Stimulated activated effector memory CD8-positive, alpha-beta T cell treated with anti-CD3 and anti-CD28 coated beads, Interleukin-12 subunit alpha, Interleukin-12 subunit beta, amount 100 ng/mL, for 72 hours (primary cell): ENCODE measurements at places on chromosomes 2 and 18.

DNA sequence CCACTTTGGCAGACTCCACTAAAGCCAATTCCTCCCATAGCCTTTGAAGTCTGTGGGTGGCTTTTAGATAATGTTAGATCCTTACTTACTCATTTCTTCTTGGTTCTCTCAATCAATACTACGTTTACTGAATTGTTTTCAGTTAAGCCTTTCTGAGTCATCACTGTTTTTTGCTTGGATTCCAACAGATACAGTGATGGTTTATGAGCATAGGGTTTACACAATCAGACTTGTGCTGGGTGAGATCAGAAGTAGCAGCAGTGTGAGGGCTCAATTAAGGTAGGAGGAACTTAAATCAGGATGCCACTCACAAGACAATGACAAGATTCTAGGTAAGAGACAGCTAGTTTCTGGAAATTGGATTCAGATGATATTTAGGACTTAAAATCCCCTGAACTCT, 297.7 kb upstream of the DOK6 start:
- no peak for DNase-seq

GRCh38 chr2:240946046-240946445, 39.9 kb downstream of the CROCC2 start:
- DNase-seq = no peak

DNA sequence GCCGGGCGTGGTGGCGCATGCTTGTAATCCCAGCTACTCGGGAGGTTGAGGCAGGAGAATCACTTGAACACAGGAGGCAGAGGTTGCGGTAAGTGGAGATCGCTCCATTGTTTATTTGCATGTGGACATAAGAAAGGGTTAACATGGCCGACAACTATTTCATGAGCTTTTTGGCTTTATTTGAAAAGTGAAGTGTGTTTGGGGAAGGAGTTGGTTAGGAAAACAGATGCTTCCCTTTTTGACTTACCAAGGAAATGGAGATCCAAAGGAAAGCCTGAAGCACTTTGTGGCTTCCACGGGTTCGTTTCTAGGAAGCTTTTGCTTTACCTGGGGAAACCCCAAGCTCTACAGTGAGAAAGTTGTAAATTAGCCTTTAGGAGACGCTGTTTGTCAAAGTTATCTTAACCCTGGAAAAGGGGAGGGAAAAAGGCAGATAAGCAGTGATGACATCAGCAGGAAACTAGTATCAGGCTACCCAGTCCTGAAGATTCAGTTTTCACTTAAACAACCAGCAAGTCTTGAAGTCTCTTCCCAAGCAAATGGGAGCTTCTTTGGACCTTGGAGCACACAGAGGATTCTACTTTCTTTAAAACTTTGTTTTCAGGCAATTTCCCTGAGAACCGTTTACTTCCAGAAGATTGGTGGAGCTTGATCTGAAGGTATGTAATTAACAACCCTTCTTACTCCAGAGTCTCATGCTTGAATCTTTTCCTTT, at the start of gene CASP10:
Gene CASP10, plus strand, starts transcription at position 492 of the 715 bp plus-strand sequence. CDS start 2,637 bp downstream, outside the sequence.
- DNase-seq = no peak

DNA sequence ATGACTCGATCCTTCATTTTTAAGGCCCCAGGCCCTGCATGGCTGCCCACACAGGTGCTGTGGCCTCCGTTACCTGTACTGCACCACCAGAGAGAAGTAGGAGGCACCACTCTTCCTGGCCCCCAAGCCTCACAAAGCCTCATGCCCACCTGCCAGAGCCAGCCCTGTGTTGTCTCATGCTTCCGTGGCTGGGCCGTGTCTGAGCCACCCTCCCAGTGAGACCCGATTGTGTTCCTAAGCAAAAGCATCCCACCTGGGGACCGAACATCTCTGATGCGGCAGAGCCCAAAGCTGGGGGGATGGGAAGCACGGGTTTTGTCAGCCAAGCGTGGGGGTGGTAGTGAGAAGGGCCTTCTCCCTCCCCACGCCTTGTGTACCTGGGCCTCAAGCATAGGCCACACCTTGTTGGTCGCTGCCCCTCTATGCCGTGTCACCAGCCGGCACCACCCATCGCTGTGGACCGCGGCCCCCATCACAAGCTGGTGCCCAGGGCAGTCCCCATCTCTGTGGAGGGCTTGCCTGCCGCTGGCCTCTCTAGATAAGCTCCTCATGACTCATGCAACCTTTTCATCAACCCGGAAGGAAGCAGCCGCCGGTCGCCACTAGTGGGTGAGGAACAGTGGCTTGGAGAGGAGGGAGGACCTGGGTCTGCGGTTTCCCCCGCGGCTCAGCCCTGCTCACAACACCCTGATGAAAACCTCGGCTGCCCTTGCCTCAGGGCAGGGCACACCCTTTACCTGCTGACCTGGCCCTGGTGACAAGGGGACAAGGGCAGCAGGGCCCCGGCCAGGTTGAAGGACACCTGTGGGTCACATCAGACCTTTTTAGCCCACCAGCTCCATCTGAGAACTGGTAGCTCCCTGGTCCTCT, 2.7 kb upstream of the RNPEPL1 start:
- DNase-seq = peak; percentile 95

DNA sequence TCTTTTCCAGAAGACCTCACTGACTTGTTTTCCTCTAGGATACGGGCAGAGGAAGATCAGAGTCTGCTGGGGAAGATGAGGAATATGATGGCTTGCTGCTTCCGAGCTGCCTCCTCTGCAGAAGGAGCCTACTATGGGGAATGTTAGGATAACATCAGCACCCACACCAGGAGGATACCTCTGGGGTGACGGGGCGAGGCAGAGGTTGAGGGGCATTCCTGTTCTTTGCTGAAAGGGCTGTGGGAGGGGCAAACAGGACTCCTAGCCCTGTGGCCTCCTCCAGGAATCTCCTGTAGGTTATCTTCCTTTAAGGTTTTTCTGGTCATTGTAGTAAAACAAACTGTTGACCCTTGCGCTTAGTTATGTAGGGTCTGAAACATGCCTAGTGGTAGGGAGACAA, 102.5 kb downstream of the CRIM1 start:
- DNase-seq = no peak

DNA sequence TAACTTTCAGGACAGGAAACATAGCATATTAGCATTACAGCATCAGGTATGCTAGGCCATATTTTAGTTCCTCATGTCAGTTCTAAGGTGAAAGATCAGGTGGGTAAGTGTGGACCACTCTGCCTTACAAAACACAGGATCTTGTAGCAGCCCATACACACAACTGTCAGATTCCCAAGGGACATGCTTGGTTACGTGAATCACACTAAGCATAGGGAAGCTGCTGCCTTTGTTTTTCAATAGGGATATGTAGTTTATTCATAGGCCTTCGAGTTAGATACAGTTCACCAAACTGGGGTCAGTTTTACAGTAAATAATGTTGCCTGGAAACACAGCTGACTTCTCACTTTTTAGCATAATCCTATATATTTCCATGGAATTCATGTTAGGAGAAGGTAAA, 116.1 kb upstream of the OTX1 start:
- no peak for DNase-seq

GRCh38 chr2:172087207-172087779, 2.0 kb downstream of the DLX1 start:
- DNase-seq = no peak

DNA sequence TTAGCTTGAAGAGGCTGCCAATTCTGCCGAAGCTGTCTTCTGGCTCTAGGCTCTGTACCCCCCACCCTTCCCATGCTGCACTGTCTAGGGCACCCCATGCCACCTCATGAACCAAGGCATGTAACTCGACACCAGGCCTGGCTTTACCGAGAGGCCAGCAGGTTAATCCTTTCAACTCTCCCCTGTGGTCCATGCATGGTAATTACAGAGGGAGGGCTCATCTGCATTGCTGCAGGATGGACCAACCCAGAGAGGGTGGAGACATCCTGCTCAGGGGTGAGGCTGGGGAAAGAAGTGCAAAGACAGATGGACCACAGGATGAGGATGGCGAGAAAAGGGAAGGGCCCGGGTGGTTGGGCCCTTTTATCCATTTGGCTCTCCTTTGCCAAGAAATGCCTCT, 65.8 kb downstream of the KCTD1 start:
- no peak for DNase-seq

GRCh38 chr2:70085711-70086277, 1.5 kb upstream of the PCBP1 start:
- no peak for DNase-seq

DNA sequence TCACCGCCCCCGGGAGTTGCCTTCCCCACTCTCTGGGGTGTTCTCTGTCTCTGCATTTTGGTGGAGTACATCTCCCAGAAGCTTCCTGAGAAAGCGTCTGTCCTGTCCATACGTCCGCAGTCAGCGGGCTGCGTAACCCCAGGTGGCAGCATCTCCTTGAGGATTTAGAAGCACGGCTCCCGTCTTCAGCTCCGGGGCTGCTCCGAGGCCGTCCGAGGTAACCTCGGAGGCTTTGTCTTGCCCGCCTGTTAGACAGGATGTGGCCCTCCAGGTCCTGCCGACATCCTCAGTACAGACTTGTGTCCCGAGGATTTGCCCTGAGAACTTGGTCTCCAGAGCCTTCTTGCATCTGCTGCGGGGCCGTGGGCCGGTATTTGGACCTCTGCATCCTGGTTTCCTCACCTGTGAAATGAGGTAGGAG, 58.4 kb downstream of the CTDP1 start:
- no peak for DNase-seq

GRCh38 chr2:12441750-12442475, 274.8 kb upstream of the TRIB2 start:
- DNase-seq = no peak

DNA sequence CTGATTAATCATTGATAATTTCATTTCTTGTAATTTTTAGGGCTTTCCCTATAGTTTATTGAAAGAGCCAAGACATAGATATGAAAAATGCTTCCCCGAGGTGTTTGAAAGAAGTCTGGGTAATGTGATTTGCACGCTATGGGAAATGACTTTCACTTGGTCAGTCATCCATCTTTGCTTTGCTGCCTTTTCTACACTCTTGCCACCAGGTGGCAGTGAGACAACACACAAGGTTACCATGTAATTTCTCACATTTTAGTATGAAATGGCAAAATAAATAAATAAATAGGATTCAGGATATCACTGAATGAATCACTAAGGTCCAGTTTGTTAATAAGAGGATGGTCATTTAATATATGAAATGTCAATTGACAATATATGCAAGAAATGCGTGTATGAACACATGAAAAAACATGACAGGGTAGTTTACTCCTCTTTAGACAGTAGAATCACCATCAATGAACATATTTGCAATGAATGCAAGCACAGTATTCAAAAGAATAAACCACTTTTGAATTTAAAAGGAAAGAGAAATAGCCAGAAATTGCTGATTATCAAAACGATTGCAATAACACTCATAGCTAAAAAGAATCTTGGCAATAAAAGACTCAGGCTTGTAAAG, 52.2 kb upstream of the KCNH7 start:
- no peak for DNase-seq

DNA sequence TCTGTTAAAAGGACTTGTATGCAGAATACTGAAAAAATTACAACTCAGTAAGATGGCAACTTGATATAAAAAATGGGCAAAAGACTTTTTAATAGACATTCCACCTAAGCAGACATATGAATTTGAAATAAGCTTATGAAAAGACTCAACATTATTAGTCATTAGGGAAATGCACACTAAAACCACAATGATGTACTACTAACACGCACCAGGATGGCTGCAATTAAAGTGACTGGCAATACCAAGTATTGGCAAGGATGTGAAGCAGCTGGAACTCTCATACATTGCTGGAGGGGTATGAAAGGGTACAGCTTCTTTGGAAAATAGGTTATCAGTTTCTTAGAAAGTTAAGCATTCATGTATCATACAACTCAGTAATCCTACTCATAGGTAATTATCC, 3.2 kb upstream of the ENOSF1 start:
- DNase-seq = no peak

- DNase-seq = peak; percentile 63
Measured at GRCh38 chr18:2970772-2971659, 41.9 kb downstream of the LPIN2 start.

DNA sequence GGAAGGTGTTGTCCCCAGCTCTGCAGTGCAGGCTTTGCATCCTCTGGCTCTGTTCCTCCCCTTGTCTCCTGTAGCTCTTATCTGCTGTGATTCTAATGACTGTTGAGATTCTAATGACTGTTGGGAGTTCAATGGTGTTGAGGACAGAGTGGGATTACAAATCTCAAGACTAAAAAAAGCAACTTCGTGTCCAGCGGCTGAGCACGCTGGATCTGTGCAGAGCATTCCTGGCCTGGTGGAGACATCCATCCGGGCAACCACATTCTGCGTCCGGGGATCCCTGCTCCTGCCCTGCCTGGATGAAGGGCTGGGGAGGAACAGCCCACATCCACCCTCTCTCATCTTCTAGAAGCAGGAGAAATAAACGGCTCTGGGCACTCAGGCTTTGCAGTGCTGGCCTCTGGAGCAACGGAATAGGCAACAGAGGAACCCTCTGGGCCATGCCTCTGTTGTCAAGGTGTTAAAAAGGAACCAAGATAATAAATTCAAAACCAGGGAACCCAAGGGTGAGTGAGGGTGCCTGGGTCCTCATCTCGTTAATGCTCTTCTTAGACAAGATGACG, 106.7 kb upstream of the ASB18 start:
- no peak for DNase-seq

DNA sequence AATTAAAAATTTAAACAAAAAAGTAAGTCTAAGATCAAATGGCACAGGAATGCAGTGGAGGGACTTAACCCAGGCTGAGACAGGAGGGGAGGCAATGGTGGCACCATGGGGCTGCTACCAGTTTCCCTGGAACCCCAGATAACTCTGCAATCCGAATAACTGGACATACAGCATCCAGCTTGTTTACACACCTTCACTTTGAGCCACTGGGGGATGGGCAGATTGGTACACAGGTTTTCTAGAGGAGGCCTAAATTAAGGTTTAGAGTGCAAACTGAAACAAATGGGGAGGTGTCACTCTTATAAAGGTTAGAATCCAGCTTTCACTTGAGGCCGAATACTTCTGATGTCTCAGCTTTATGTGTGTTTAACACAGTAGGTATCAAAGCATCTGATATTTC, 189.3 kb upstream of the FN1 start:
- no peak for DNase-seq

DNA sequence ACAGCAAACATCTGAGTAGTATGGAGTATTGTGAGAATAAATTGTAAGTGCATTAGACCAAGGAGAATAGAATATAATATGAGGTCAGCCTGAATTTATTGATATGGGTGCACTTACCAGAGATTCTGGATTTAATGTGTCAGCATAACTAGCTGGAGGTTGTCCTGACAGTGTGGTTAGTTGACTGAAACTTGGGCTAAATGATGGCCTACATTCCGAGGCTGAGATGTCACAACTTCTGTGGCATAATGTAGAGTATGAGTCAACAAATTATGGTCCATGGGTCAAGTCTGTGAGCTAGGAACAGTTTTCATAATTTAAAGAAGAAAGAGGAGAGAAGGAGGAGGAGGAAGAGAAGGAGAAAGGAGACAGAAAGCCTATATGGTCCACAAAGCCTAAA, 127.6 kb downstream of the QPCT start:
- DNase-seq = no peak

- DNase-seq = no peak
Measured at GRCh38 chr2:8850845-8851487, 13.6 kb upstream of the KIDINS220 start.

GRCh38 chr2:28296904-28297303, 95.8 kb upstream of the FOSL2 start:
- DNase-seq = no peak
